ENCODE measurements at places on chromosomes 7 and 10.

GRCh38 chr10:112832361-112832878 is 117.6 kb upstream of the TCF7L2 start:
- no peak for DNase-seq

GRCh38 chr10:70090951-70091350 is 38.3 kb downstream of the MACROH2A2 start:
- DNase-seq, result no peak

GRCh38 chr10:10911471-10911921 is 106.2 kb upstream of the CELF2 start:
- DNase-seq, result no peak

DNA sequence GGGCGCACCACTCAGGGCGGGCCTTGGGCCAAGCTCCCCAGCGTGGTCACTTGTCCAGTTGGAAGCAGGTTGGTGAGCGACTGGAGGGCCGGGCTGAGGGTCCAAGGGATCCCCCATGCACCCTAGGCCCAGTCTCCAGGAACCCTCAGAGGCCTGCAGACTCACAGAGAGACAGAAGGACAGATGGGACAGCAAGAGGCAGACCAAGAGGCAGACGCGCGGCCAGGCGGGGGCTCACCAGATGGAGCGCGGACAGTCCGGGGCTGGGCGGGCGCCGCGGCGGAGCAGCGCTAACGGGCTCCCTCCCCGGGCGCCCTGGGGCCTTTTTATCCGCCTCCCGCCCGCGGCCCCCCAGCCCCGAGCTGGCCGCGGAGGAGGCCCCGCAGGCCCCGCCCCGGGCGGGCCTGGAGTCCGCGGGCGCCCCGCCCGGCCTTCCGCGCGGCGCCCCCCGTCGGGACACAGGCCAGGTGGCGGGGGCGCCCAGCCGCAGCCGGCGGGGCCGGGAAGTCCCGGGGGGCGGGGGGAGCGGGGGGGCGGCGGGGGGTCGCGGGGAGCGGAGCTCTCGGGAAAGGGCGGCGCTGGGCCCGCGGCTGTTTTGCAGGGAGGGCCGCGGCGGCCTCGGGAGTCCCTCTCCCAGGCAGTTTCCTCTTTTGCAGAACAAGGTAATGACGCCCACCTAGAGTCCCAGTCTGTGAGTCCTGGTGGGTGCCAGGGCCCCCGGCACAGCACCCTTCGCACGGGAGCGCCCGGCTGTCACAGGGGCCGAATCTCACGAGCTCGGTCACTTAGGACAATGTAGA is at the start of gene LOXL4:
Gene LOXL4, minus strand, starts transcription at position 301 of the 800 bp plus-strand sequence. CDS start 5,175 bp downstream, outside the sequence.
- DNase-seq, result no peak

DNA sequence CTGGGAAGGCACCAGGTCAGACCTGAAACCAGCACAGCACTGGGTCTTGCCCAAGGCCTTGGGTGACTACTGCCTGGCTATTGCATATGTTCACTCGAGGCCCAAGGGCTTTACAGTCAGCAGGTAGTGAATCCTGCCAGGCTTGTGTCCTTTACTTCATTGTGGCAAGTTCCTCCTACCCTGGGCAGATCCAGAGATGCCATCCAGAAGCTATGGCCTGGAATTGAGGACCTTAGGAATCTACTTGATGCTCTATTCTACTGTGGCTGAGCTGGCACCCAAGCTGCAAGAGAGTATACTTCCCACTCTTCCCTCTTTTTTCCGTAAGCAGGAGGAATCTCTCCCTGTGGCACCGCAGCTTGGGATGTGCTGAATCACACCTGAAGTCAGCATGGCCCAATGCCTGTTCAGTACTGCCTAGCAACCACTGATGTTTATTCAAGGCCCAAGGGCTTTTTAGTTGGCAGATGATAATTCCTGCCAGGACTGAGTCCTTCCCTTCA is 246.7 kb upstream of the CTBP2 start:
- DNase-seq, result no peak

- DNase-seq, result no peak
These were observed 2.5 kb downstream of the DYNC2I1 start for GRCh38 chr7:158858592-158859503.

GRCh38 chr7:70400829-70401380 is 731.0 kb upstream of the GALNT17 start:
- no peak for DNase-seq

DNA sequence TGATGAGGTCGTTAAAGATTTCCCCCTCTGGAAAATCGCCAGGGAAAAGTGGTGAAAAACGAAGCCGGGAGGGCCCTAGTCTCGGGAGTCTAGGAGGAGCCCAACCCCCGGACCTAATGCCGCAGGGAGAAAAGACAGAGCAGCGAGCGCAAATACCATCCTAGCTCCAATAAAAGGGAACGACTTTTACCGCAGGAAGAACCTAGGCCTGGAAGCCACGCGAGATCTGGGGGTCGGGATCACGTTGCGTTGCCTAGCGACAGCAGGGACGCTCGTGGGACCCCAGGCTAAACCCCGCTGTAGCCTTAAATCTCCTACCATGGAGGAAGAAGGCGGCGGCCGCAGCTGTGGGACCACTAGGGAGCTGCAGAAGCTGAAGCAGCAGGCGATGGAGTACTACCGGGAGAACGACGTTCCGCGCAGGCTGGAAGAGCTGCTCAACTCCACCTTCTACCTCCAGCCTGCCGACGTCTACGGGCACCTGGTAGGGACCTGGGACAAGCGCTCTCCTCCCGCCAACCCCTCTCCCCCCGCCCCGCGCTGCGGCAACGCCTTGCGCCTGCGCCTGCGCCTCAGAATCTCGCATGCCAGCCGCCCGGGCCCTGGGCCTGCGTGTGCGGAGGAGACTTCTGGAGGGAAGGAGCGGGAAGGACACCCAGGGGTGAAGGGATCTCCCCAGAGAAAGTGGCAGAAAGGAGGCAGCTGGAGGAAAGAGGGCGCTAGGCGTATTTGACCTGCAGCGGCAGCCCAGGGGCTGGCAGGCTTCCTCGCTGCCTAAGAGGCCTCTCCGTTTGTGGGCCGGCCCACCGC is at the start of gene ENO4:
Gene ENO4, plus strand, starts transcription at position 252 of the 810 bp plus-strand sequence. Its CDS starts 68 bp downstream, at position 320.
- DNase-seq, result peak; percentile 65

GRCh38 chr7:136693166-136694119 is 175.0 kb upstream of the CHRM2 start:
- DNase-seq, result no peak

- DNase-seq, result no peak
These were observed 107.8 kb downstream of the TBXAS1 start for GRCh38 chr7:139936760-139937310.

GRCh38 chr7:14900051-14900450 is 2.5 kb downstream of the DGKB start:
- no peak for DNase-seq

GRCh38 chr7:116801092-116801710 is 61.2 kb upstream of the CAPZA2 start:
- no peak for DNase-seq

- peak; percentile 28 for DNase-seq
These were observed 64.1 kb downstream of the CAV1 start for GRCh38 chr7:116588641-116589594.

DNA sequence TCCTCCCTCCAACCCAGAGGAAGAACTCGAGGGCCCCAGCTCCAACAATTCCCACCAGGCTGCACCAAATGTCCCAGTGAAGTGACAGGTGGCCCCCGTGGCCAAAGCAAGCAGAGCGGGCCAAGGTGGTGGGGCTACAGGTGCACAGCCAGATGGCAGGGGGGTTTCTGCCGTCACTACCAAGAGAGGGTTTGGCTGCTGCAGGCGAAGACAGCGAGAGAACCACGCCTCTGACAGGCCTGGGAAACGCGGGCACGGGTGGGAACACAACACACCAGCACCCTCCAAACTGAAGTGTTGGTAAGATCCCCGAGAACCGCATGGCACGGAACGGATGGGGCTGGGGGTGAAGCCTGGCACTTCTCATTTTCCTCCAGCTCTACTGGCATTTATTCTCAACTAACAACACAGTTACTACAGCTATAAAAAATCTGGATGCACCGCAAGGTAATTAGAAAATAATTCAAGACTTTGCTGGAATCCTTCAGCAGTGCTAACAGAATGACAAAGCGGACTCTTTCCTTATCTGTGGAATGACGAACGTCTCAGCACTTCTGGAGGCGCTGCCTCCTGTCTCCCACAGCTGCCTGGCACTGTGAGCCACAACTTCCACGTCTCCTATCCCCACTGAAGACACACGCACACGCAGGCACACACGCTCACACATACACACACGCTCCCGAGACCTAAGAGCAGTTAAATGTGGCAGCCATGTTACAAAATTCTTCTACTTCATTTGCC is 167.9 kb downstream of the TCERG1L start:
- no peak for DNase-seq

DNA sequence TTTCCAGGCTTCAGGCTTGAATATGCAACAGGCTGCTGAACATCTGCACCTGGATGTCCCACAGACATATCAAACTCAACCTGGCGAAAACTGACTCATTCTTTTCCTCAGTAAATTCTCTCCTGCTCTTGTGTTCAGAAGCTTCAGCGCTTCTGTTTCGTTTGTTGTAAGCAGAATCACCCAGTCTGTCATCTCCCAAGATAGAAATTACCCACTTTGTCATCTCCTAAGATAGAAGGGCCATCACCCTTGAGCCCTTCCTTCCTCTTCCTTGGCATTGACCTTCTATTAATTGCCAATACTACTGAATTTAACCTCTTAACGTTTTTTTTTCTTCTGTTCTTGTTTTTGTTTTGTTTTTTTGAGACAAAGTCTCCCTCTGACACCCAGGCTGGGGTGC is 59.7 kb downstream of the CPED1 start:
- no peak for DNase-seq

DNA sequence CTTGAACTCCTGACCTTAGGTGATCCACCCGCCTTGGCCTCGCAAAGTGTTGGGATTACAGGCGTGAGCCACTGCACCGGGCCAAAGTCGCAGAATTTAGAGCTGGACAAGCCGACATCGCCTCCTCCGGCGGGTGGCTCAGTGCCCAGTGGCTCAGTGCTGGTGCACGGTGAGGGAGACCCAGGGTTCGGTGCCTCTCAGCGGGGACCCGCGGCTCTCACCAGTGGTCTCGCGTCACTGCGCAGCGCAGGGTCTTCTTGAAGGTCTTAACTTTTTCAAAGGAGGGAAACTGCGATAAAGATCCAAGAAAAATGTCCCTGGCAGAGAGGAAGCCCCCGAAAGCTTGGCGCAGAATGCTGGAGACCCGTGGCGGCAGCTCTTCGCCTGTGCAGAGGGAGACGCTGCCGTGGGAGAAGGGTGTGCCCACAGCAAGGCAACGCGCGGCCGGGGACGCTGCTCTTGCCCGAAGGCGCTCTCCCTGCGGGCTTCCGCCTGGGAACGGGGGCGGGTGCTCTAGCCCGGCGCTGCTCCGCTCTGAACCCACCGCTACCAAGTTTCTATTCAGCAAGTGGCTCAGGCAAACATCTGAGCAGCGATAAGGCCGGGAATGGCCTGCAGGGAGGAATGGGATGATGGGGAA is 324.3 kb downstream of the DNAJB6 start:
- no peak for DNase-seq

DNA sequence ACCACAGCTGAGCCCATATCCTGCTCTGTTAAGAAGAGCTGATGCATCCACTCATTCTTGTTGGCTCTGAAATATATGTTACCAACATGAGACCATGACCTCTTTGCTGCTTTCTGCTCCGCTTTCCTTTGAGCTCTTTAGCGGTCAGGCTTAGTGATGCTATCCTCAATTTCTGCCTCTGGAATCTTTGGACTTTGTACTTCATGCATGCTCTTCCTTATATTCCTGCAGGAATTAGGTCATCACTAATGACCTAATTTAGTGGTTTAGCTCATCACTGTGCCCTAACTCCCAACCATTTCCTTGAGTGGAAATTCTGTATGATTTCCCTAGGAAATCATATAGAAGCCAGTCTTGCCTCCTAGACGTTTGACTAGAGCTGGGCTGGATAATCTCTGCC is 119.5 kb downstream of the AOAH start:
- no peak for DNase-seq
